Right renal cortex interstitium (tissue), 3 donors: ENCODE measurements at places on chromosomes 2 and 18.

DNA sequence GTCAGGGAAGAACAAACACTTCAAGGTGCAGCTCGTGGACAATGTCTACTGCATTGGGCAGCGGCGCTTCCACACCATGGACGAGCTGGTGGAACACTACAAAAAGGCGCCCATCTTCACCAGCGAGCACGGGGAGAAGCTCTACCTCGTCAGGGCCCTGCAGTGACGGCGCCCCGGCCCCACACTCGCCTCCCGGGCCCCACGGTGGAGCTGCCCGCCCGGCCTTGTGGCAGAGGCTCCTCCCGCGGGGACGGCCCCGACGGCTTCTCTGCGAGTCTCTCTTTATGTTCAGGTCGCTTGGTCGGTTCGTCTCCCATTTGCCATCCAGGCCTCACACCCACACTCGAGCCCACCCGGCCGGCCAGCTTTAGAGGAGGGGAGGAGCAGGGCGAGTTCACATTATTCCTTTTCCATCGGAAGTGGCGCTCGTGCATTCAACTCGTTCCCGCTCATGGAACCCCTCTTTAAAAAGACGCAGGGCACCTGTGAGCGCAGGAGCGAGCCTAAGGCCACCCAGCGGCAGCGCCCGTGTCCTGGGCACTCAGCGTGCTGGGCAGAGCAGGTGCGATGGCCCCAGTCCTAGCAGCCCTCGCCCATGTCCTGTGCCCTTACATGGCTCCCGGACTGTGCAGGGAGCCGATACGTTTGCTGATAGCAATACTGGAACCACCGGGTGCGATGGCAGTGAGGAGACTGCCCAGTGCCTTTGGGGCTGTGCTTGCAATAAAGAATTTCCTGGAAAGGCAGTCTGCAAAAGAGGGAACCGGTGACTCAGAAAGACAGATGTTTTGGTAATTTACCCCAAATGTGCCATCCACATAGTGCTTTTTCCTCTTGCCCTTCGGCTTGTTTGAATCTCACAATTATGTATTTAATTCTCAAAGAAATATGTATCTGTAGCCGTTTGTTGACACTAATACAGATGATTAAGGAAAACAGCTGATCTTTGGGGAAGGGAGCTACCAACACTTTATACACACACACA, 148.6 kb downstream of the NCK2 start:
- no peak for DNase-seq

GRCh38 chr2:47086571-47086970, 68.5 kb downstream of the STPG4 start:
- DNase-seq, result no peak

GRCh38 chr18:35029103-35029502, 12.1 kb upstream of the MAPRE2 start:
- no peak for DNase-seq

- DNase-seq, result no peak
Observed at GRCh38 chr2:119246884-119247843, 23.5 kb downstream of the STEAP3 start.

- DNase-seq, result no peak
Observed at GRCh38 chr2:105274046-105274445, 32.5 kb downstream of the GPR45 start.
